ENCODE measurements at places on chromosomes 11 and 22.

GRCh38 chr11:12195768-12196167 lies 85.4 kb downstream of the MICAL2 start:
- DNase-seq: no peak

DNA sequence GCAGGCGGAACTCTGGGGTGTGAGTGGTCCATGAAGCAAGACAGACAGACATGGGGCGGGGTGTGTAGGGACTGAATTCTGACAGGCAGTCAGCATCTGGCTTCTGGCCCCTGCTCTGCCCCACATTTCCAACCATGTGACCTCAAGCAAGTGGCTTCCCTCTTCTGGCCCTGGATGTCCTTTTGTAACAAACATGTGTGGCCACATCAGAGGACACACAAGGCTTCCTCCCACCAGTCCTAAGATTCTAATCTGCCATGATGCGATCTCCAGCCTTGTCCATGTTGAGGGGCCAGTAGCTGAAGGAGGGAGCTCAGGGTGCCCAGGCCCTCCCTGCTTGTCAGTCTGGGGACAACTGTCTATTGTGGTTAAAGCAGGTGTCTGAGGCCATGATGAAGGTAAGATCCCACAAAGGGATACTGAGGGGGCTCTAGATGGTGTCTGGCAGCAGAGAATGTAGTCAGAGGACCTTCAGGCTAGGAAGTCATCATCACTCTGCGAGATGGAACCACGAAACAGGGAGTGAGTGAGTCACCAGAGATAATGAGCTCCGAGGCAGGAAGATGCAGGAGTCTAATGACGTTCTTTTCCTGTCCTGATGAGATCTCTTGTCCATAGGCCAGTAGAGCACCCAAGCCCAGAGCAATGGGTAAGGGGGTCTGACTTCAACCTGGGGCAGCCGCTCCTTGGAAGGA lies 27.4 kb downstream of the DRD2 start:
- no peak for DNase-seq

- DNase-seq: no peak
Measured at GRCh38 chr11:120781486-120782120, 242.3 kb upstream of the TBCEL start.

DNA sequence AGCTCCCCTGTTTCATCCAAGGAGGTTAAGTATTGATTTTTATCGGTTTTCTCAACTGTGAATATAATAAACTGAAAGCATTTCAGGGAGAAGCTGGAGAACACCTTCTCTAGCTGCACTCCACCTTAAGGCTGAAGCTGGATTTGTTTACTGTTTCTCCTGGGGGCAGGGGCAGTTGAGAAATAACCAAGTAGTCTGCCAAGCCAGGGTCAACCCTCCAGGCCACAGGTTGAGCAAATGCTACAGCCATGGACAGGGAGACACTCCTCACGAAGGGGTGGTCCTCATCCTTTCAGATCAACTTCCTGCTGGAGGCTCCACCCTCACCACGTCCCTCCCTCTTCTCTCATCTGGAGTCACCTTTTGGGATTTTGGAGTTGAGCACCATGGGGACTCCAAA lies at the start of gene TTC36:
Gene TTC36, plus strand, starts transcription at position 366 of the 400 bp plus-strand sequence. Its CDS starts 21 bp downstream, at position 387.
- DNase-seq: no peak

DNA sequence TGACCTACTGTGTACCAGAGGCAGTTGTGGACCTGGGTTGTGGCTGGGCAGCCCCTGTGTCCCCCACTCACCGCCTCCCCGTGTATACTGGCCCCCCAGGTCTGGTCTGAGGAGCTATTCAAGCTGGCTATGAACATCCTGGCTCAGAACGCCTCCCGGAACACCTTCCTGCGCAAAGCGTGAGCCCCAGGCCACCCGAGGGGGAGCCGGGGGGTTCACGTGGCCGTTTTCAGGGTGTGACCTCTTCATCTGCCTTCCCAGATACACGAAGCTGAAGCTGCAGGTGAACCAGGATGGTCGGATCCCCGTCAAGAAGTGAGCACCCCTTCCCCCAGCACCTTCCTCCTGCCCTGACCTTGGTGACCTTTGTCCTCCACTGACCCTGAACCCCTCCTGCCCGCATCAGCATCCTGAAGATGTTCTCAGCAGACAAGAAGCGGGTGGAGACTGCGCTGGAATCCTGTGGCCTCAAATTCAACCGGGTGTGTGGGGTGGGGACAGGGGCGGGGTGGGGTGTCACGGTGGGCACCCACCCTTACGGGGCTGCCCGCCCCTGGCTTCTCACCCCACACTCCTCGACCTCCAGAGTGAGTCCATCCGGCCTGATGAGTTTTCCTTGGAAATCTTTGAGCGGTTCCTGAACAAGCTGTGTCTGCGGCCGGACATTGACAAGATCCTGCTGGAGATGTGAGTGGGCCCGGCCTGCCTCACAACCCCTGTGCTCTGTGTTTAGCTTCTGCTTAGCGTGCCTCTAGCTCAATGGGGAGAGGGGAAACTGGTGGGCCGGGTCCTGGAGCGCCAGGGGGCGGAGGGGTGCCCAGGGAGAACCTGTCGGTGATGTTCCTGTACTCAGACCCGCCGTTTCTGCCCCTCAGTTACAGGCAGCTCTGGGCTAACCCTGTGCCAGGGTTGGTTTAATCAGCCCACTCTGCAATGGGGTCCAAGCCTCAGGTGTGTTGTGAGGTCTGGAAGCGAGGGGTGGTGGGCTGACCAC lies 4.1 kb downstream of the PLCB3 start:
- DNase-seq: no peak

GRCh38 chr22:39103431-39103830 lies 6.4 kb downstream of the APOBEC3H start:
- no peak for DNase-seq

GRCh38 chr22:17882727-17883126 lies 108.5 kb upstream of the BID start:
- no peak for DNase-seq

GRCh38 chr22:36180038-36180880 lies 19.7 kb upstream of the APOL3 start:
- DNase-seq: no peak

- no peak for DNase-seq
Measured at GRCh38 chr11:33734441-33735270, 1.6 kb downstream of the CD59 start.

DNA sequence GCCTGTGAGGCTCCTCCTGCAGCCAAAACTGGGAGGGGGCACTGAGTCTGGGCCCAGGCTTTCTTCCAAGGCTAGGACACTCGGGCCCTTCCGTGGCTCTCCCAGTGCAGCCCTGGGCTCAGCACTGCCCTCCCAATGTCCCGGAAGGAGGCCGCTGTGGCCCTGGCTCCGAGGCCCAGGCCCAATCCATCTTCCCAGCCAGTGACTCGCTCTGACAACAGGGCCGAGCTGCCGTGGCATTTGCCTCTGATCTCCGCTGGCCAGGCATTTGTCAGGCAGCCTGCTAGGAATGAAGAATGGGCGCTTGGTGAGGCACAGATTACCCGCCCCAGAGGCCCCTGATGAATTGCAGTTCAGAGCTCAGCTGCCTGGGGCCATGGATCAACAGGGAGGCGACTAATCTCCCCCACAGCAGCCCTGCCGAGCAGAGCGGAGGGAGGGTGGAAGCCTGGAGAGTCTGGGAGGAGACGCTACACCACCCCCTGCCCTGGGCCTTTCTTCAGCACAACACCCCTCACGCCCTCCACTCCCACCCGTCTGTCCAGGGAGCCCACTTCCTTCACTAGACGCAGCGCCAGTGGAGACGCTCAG lies 8.3 kb downstream of the FXYD2 start:
- no peak for DNase-seq

- no peak for DNase-seq
Measured at GRCh38 chr22:25028841-25029141, 76.3 kb downstream of the KIAA1671 start.

DNA sequence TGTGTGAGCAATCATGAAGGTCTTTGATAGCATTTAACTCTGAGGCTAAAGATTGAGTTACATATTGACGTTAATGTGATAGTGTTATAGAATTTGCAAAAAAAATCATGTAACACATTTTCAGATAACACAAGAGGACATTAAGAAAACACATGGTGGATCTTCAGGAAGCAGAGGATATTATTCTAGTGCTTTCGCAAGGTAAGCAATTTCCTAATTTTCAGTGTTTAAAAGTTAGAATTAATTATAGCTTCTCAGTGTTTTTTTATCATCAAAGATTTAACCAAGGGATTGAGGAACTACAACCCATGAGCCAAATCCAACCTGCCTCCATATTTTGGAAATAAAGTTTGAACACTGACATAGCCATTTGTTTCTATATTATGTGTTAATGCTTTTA lies 78.5 kb downstream of the DKK3 start:
- no peak for DNase-seq

- no peak for DNase-seq
Measured at GRCh38 chr11:13352711-13353110, 75.1 kb downstream of the BMAL1 start.

DNA sequence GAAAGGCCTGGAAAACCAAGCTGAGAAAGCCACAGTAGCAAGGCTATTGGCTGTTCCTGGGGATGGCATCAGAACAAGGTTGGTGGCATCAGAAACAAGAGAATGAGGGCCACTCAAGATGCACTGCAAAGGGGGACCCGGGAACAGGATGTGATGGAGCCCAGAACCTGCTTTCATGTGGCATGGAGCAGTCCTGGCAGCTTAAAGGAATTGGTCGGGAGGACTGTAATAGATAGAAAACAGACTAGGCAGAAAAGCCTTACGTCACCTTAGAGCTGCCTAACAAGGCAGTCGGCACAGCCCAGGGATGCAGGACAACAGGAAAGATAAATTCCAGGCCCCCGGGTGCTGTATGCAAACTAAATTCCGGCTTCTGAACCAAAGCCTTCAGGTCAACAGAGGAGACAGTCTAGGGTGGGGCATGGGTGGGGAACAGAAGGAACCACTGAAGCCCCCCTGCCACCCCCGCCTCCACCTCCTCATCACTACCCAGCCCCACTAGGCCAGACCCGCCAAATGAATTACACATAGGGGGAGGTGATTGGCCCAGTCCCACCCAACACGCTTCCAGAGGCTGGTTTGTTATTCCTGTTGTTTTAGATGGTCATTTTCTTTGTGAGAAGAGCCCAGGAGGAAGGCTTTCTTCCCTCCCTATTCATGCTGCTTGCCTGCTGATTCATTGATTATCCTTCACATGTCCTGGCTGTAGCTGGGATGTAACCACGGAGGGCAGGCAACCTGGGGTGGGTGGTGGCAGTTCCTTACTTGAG lies 25.7 kb upstream of the LRRC55 start:
- DNase-seq: no peak

DNA sequence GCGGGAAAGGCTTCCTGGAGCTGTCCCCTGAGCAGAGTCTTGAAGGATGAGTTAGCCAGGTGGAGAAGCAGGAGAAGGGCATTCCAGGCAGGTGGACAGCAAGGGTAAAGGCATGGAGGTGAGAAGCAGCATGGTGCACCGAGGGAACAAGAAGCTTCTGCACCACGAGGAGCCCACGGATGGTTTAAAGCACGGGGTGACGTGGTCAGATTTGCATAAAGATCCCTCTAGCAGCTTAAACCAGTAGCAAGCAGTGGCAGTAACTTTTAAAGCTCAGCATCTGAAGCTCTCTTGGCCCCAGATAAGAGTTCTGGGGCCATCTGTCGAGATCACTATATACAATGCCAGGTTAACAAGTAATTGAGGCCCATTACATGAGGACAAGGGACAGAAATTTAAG lies 36.8 kb downstream of the SERPINH1 start:
- no peak for DNase-seq

- DNase-seq: no peak
Measured at GRCh38 chr11:63488789-63489188, 2.2 kb downstream of the PLAAT5 start.

DNA sequence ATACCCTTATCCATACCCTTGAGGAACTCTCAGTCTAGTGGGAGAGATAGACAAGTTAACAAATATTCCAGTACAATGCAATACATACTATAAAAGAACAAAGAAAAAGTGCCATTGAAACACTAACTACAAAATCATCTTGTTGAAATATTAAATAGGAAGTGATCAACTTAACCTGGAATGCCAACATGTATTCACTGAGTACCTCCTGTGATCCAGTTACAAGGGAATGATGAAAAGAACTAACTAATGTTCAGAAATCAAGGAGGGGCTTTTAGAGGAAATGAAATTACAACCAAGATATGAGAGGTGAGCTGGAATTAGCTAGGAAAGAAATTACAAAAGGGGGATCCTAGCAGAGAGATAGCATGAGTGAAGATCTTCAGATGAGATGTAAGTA lies 6.2 kb upstream of the FIBIN start:
- no peak for DNase-seq

- no peak for DNase-seq
Measured at GRCh38 chr11:35536470-35536869, 11.1 kb upstream of the PAMR1 start.

DNA sequence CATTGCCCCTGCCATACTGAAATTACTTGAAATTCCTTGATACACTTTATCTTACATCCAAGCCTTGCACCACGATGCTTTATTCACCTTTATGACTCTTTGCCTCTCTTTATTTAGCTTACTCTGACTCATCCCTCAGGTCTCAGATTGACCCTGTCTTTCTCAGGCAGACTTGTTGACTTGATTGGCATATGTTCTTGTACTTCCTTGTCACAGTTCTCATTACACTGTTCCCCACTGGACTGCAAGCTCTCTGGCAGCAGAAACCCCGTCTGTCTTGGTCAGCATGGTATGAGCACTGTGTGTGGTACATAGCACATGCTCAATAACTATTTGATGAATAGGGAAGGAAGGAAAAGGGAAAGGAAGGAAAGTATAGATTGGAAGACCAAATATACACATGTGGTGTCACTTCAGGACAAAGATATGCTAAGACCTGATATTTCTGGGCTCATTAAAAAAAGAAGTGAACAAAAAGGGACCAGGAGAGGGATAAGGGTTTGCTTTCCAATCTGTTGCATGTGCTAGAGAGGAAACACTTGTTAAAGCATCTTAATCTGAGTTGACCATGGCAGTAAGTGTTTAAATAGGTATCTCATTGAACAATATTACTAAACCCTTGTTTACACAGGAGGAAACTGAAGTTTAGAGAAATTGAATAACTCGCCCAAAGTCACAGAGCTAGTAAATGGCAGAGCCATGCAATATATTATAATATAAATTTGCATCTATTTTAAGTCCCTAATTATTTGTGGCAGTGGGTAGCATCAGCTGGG lies 7.2 kb downstream of the LYVE1 start:
- no peak for DNase-seq

DNA sequence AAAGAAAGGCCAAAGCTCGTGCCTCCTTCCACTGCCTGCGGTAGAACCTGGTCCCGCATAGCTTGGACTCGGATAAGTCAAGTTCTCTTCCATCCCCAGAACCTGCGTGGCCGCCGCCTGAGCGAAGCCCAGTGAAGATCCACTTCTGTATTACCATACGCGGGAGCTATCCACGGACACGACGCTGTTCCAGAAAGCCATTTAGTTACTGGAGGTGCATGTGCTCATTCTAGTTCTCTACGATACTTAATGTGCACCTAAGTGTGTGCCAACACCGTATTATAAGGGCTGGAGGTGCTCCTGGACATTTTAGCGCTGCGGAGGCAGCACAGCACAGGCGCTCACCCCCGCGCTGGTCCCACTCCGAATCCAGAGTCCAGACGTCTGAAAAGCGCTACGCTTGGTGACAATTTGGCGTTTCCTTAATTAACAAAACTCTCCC lies 1.4 kb downstream of the WT1 start:
- DNase-seq: no peak
